ENCODE measurements at places on chromosomes 2 and 18.

DNA sequence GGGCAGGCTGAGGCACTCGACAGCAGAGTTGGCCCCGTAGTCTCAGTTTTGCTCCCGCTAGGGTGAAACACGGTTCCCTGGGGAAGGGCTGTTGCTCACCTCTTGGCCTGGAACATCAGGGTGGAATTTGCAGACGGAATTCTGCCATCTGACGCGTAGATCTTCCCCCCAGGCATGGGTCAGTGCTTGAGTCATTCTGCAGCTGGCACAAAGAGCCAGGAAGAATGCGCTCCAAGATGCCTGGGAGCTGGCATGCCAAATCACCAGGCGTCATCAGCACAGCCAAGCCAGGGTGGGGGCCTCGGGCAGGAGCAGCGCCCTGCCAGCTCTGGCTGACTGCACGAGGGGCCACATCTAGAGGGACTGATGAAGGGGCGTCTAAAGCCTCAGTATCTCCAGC lies 42.7 kb downstream of the ODC1 start:
- DNase-seq, result no peak

DNA sequence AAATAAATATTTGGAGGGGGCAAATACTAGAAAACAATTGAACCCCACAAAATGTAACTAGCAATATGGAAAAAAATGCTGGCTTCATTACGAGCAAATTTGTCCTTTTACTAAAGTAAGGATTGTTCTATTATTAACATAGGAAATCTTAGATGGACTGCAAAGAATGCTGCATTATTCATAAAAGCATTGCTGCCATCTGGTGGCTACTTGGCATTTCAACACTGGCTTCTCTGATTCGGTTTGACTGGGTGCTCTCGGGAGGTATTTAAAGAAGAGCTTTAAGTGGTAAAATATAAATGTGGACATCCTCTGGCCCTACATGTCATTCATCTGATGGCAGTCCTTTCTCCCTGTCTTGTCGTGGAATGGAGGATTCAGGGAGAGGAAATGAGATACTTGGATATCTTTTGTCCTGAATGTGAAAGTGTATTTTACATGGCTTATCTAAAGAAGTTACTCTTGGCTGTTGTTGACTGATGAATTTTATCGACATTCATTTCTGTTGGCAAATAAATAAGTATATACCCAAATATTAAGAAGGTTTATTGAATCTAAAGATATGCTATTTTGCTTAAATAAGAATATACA lies 130.2 kb downstream of the ARHGAP15 start:
- DNase-seq, result peak; percentile 46

- no peak for DNase-seq
Measured at GRCh38 chr18:50107468-50107977, 87.4 kb downstream of the MYO5B start.

DNA sequence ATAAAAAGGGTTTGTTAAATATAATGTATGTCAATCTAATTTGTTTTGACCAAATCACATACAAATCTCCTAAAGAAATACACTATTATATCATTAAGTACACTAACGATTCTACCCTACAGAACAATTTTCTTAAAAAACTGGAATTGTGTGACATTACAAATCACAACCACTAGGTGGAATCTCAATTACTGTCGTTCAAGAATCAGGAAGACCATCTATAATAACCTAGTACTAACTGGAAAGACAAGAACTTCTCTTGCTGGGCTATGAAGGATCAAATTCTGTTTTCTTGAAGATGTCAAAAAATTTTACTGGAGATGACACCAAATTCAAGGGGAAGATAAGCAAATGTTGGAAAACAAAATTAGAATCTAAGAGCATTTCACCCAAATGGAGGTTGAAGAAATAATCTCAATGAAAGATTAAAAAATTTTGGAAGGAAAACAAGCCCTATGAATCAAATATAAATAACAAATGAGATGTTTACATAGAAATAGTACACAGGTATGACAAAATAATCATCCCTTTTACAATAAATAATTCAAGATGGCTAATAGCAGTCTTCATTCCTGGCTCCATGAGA lies 110.9 kb downstream of the STK39 start:
- DNase-seq, result no peak

DNA sequence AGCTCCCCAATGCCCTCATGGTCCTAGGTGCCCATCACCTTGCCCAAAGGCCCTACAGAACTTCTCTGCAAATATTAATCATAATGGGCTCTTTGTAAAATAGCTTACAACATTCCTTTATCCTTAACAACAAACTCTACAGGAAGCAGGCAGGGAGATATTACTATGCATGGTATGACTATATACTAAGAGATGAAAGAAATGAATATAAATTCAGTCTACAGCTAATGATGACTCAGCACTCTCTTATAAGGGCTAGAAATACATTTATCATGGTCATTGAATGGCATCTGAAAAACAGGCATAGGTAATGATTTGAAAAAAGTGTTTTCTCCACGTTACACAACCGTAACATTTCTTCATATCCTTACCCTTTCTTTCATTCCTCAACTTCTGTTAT lies 254.8 kb upstream of the DSEL start:
- DNase-seq, result no peak

GRCh38 chr2:68448671-68449653 lies 18.1 kb downstream of the FBXO48 start:
- DNase-seq, result no peak

DNA sequence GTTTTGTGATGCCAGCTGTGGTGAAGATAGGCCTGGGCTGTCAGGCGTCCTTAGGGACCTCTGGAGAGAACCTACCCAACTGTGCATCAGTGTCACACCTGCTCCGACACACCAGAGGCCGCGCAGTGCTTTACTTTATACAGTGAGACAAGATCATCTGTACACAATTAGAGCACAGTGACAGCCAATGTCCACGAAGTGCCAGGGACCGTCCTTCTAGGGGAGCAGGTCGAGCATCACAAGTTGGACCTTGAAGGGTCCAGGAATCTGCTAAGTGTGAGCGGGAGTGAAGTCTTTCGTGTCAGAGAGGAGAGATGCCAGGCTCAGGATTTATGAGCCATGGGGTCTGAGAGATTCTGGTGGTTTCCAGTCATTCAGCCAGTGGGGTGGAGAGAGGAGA lies 104.2 kb downstream of the TMEM18 start:
- no peak for DNase-seq

All from activated CD8-positive, alpha-beta memory T cell treated with anti-CD3 and anti-CD28 coated beads for 1 hour (primary cell).